ENCODE measurements at places on chromosomes 2 and 18. TPM values are rescaled to one million over a fixed set of nuclear protein-coding genes. Genes with fewer than 3 reads are reported as not detected.
A peak's percentile ranks its signal among the peaks of the same experiment; 100 is the strongest.

TAF4B gene
- 12.2 TPM for total RNA-seq

- DNase-seq = no peak
These were observed 312.0 kb upstream of the ETAA1 start for GRCh38 chr2:67085146-67085545.

GRCh38 chr2:168439536-168439935, 16.5 kb upstream of the CERS6 start:
- no peak for DNase-seq

DNA sequence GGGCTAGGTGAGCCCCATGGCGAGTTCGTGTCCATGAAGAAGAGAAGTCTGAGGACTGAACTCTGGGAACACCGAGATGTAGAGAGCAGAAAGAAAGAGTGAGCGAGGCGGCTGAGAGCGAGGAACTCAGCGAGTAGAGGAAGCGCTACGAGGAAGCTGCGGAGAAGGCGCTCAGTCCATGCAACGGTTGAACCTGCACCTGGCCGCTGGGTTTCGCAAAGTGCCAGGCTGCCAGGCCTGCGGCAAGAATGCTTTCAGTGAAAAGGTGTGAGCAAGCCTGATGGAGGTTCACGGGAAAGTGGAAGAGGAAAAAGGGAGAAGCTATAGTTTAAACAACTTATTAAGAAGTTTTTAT, 251.0 kb upstream of the TMEM200C start:
- no peak for DNase-seq

GRCh38 chr2:28163627-28164279, 228.9 kb upstream of the FOSL2 start:
- DNase-seq = no peak

GRCh38 chr18:77108821-77109647, 23.5 kb downstream of the MBP start:
- no peak for DNase-seq

GRCh38 chr2:172775319-172775718, 39.7 kb downstream of the RAPGEF4 start:
- no peak for DNase-seq

CLEC4F gene
- total RNA-seq = 3.3 TPM

OSR1 gene
- 5.3 TPM for total RNA-seq

GRCh38 chr2:101185085-101185484, 33.9 kb upstream of the TBC1D8 start:
- no peak for DNase-seq

DNA sequence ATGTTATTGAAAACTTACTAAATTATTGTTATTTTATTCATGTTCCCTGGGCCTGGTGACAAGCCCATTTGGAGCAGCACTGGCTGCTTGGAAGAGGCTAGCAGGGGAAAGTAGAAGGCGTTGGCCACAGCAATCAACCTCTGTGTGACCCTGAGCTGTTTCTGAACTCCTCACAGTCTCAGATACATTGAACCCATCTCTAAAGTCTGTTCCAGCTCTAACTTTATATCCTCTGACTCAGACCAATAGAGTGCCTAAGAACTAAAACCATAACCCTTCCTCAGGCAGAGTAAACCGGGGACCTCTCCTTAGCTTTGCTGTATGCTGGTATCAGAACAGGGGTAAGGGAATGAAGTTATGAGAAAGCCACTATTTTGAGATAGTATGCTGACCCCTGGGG, 96.4 kb upstream of the NOL4 start:
- DNase-seq = no peak

CRIM1 gene
- 64.6 TPM for total RNA-seq

TMEM37 gene
- 22.1 TPM for total RNA-seq

EVX2 gene
- total RNA-seq = not detected

DNA sequence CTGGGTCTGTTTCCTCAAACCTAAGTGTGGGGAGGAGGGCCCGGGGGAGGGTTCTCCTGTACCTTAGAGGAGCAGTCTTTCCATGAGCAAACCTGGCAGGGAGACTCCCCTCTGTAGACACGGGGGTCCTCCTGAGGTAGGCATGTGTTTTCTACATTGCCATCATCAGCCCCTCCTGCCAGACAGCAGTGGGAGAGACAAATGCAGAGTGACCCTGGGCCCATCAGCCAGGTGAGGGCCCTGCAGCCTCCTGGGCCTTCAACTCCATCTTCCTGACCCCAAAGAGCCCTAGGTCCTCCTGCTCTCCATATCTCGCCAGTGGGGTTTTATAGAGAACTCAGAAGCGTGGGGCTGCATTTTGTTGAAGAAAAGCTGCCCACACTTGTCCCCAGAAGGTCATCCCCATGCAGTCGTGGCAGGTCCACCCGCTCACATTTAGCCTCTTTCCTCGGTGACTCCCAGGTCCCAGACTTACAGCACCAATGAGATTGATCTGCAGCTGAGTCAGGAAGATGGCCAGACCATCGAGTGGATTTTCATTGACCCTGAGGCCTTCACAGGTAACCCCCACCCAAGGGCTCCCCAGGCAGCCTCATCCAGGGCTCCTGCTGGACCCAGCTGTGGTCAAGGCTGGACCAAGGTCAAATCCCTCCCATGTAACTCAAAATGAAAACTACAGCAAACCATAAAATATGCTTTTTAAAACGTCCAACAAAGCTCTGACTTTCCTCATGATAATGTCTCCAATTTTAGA, 2.6 kb downstream of the CHRNG start:
- DNase-seq = no peak

DNA sequence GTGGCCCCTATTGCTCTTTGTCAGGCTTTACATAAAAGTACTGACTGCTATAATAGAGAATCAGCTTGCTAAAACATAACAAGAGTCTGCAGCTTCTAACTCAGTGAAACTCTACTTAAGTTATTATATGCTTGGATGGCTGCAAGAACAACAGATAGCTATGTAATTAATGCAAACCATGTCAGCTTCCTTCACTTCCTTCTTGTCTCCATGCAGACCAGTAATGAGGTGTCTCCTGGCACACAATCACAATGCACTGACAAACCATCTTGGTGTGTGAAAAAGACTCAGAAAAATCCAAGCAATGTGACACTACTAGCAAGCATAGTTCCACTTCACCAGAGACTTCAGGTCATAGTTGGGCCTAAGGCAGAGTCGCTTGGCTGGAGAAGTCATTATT, 2068.9 kb upstream of the PIK3C3 start:
- no peak for DNase-seq

- no peak for DNase-seq
These were observed 46.3 kb upstream of the AQP4 start for GRCh38 chr18:26911840-26912239.

DNA sequence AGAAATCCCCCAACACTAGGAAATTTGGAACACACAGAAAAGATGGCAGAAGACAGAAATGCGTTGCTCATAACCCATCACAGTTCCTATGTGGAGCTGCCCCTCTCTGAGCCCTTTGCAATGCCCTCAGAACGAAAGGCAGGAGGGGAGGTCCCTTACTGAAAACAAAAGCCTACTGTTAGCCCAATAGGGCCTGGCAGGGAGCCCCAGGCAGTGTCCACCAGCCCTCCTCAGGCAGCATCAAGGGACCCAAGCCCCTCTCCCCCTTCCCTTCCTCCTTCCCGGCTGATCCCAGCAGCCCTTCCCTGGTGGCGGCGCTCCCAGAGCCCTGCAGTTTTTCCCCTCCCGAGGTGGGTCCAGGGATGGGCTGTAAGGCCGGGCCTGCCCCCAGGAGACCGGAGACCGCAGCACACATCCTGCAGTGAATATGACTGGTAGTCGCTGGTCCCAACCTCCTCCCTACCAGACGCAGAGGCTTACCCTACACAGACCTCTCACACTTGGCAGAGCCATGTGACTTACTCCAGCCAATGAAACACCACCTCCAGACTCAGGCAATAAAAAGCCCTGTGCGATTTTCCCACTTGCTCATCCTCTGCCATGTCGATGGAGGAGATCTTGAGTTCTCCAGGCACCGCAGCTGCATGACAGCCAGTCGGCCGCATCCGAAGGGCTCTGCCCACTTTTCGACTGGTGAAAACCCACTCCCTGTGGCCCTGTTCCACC, 19.4 kb upstream of the DUSP2 start:
- no peak for DNase-seq

GRCh38 chr2:170191166-170191866, 13.4 kb downstream of the MYO3B start:
- DNase-seq = no peak

GRCh38 chr2:32688541-32688940, 60.7 kb downstream of the TTC27 start:
- DNase-seq = no peak

DNA sequence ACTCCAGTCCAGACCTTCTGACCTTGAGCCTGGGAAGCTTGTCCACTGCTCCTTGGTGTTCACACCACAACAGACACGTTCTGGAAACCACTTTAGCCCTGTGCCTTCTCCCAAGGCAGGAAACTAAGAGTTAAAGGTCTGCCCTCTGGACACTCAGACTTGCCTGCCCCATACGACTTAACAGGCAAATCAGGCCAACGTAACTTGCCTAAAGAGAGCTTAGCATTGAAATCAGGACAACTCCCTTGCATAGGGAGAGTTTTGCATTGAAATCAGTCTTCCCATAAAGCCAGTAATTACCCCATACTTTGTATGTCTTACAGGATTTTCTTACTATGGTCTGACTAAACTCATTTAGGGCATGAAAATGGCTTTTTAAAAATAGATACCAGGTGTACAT, 18.5 kb downstream of the NFE2L2 start:
- DNase-seq = no peak

SP140 gene
- total RNA-seq = 0.52 TPM

GRCh38 chr2:175624785-175625184, 377.3 kb downstream of the LNPK start:
- no peak for DNase-seq

DNA sequence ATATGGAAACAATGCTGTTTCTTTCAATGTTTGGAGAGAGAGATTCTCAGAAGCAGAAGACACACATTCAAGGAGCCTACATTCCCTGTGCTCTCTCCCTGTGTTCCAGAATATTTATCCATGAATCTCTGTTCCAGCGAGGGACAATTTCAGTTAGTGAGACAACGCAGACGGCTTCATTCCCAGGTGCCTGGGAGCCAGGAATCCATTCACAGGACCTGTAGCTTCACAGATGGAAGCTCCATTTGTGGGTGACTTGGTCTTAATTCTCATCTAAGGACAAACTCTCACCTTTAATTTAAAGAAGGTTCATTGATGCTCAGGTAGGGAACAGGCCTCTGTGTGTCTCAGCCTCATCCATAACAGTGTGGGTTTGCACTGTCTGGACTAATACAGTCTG, 1156.6 kb downstream of the RPIA start:
- DNase-seq = no peak

- no peak for DNase-seq
These were observed 60.9 kb downstream of the ATF2 start for GRCh38 chr2:175107146-175107545.

CYRIA gene
- total RNA-seq = 4.4 TPM

REG1B gene
- 4,279 TPM for total RNA-seq

GRCh38 chr2:237235383-237236095, 149.8 kb downstream of the COPS8 start:
- peak; percentile 67 for DNase-seq

- DNase-seq = no peak
These were observed 270.2 kb upstream of the SIX3 start for GRCh38 chr2:44671276-44671675.

FAM210A gene
- total RNA-seq = 5.4 TPM

All from body of pancreas (tissue), 4 donors.